ENCODE measurements at places on chromosomes 5 and 9.
A peak's percentile ranks its signal among the peaks of the same experiment; 100 is the strongest.

GRCh38 chr9:125261501-125262293 lies at the start of gene GAPVD1:
GAPVD1 (plus strand) TSS chr9:125261826; CDS start chr9:125298922, 37,096 bp downstream.
- peak; percentile 67 for DNase-seq

DNA sequence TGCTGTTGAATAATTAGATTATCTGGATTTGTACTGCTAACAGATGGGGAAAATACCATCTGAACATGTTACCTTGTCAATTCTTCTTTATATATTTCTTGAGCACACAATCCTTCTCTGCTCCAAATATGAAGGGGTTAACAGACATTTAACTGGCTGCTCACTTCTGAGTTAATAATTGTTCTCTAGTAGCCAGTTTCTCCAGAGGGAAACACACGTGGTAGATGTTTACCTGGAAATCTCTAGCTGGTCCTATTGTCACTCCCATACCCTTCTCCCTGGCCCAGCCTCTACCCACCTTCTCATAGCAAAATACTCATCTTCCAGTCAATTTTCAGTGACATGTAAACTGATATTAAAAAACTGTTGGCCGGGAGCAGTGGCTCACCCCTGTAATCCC lies 101.5 kb upstream of the ZNF462 start:
- DNase-seq, result no peak

GRCh38 chr9:137028263-137029057 lies 423 bp upstream of the ABCA2 start:
- peak; percentile 27 for DNase-seq

DNA sequence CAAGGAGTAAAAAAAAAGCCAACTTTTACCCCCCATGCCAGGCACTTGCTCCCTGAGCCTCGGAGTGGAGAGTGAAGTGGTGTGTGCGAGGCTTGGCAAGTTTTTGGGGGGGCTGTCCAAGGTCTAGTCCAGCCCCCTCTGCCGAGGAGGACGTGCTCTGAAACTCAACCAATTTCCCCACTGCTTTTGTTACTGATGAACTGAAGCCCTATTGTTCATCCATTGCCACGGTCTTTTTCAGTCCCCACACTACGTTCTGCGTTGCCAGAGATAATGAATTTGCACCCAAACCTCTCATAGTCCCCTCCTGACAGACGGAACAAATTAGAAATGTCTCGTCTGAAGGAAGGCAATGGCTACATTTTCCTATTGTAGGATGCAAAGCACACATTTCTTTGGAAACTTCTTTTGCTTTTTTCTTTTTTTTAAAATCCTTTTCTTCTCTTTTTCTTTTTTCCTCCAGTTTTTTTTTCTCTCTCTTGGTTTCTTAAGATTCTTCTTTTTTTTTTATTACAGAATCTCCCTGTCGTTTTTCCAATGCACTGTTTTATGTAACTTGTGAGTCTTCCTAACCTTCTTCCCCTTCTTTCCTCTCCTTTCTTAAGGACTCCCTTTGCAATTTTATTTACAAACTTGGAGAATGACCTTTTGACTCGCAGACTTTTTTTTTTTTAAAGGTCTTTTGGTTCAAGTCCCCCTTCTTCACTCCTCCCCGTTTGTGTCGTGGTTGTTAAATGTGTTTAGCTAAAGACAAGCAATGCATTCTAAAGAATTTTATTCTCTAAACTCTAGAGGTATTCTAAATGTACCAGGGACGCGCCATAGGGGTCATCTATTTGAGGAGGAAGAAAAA lies 209.5 kb downstream of the MEF2C start:
- DNase-seq, result no peak

DNA sequence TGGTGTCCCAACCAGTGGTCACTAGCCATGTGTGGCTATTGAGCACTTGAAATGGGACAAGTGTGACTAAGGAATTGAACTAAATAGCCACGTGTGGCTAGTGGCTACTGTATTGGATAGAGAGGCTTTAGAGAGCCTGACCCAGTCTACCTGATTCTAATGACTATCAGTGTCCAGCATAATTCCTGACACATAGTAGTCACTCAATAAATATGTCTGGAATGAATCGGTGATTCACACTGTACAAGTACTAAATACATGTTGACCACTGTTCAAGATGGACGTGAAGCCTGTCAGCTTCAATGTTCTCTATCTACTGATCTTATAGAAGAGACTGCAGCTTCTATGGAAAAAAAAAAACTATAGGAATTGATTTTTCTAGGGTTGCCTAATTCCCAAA lies 57.7 kb upstream of the MAST4 start:
- DNase-seq, result no peak

- no peak for DNase-seq
These were observed 633.5 kb downstream of the DTWD2 start for GRCh38 chr5:118354797-118355196.

GRCh38 chr5:96909003-96909402 lies 26.9 kb upstream of the LNPEP start:
- DNase-seq, result no peak

DNA sequence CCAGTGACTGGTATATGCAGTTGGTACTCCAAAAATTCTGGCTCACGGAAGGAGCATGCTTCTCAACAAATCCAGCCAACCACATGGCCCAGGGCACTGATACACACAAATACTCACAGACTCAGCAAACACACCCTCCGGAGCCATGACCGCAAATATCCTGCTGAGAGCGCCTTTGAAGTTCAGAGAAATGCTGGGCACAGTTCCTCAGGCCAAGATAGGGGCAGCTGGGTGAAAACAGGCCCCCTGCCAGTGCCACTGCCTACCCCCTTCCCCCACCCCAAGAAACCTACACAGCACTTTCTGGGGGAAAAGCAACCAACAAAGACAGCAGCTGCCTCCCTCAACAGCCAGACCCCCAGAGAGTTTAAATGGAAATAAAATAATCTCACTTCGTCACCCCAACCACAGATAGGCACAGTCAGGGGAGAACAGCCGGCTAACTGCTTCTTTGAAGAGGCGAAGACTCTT lies 120.0 kb downstream of the C5orf15 start:
- no peak for DNase-seq

DNA sequence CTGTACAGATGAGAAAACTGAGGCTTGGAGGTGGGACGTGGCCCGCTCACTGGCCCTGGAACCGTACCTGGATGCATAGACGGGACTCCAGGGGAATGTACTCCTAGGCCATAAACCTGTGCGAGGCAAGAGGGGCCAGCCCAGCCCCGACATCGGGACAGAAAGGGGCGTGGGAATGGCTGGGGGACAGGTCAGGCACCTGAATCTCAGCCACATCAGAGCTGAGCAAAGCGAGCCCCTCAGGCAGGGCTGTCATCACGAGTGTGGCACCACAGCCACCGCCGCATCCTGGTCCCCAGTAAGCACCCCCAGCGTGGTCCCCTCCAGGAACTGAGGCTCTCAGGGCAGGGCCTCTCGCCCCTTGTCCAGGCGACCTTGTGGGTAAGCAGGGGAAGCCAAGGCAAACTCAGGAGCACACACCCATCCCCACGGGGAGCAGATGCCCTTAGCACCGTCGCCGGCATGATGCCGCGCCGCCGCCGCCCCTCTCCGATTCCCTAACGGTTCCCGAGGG lies 16.5 kb downstream of the NACC2 start:
- DNase-seq, result no peak

DNA sequence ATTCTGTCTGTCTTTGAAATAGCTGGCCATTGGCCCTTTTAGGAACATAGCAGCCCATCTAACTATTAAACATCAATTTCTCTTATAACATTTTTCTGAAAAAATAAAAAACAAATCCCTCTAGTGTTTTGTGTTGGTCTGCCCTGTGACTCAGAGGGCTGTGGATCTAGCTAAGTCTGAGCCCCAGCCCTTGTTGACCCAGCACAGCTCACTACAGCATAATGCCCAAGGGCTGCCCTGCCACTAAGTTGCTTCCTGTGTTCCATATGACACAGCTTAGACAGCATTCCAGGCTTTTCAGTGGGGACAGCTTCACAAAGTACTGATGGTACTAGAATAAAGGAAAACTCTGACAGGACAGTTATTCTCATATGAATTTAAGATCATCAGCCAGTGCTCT lies 136.0 kb downstream of the SCAMP1 start:
- no peak for DNase-seq

GRCh38 chr5:8695902-8696845 lies 827.2 kb downstream of the MTRR start:
- DNase-seq, result no peak

GRCh38 chr5:118043531-118043930 lies 944.8 kb downstream of the DTWD2 start:
- DNase-seq, result no peak

- no peak for DNase-seq
These were observed 148.2 kb upstream of the SLC12A2 start for GRCh38 chr5:127935398-127935797.

DNA sequence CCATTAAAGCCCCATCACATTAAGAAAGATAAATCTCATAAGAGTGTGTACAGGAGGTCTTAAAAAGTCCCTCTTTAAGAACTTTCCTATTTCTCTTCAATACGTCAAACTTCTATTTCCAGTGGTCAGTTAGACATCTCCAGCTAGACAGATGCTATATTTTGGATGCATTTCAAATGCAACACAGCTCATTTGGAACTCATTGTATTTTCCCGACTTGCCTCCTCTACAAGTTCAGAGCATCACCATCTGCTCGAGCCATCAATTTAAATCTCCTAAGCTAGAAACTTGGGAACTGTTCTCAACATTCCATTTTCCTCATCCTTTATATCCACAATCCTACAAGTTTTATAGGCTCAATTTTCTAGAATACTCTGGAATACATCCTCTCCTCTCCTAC lies 3.2 kb upstream of the UHRF2 start:
- DNase-seq, result no peak

Measured in activated T-helper 1 cell treated with anti-CD3 and anti-CD28 coated beads, Interleukin-2, amount 50 U/mL, for 16 hours (primary cell).